ENCODE measurements at places on chromosomes 7 and 10.

GRCh38 chr7:157676001-157676400, 339.2 kb downstream of the DNAJB6 start:
- DNase-seq, result no peak

DNA sequence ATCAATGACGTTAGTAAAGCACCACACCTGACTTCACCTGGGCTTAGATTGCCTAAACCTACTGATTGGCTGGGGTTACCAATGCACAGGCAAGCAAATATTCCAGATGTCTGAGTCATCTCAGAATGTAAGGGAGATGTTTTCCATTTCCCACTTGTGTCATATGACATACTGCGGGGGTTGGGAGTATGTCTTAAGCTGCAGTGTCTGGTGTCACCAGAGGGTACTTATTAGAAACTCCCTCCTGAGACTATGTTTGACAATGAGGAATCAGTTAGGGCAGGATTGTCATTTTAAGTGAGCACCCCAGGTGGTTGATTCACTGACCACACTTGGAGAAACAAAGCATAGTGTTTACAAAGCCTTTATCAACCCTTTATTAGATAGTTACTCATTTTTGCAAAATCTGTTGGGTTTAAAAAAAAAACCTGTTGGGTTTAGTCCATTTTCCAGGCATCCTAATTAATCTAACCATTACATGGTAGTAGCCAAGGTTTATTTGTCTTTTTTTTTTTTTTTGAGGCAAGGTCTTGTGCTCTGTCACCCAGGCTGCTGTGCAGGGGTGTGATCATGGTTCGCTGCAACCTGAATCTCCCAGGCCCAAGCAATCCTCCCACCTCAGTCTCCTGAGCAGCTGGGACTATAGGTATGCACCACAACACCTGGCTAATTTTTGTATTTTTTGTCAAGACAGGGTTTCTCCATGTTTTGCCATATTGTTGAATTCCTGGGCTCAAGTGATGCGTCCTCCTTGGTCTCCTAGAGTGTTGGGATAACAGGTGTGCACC, 72.5 kb downstream of the CDK6 start:
- DNase-seq, result no peak

- DNase-seq, result no peak
Measured at GRCh38 chr7:20407585-20408466, 77.1 kb downstream of the ITGB8 start.

- DNase-seq, result no peak
Measured at GRCh38 chr10:73905256-73906020, 5.5 kb upstream of the PLAU start.

GRCh38 chr7:32093415-32094408, 23.5 kb upstream of the PDE1C start:
- DNase-seq, result no peak

DNA sequence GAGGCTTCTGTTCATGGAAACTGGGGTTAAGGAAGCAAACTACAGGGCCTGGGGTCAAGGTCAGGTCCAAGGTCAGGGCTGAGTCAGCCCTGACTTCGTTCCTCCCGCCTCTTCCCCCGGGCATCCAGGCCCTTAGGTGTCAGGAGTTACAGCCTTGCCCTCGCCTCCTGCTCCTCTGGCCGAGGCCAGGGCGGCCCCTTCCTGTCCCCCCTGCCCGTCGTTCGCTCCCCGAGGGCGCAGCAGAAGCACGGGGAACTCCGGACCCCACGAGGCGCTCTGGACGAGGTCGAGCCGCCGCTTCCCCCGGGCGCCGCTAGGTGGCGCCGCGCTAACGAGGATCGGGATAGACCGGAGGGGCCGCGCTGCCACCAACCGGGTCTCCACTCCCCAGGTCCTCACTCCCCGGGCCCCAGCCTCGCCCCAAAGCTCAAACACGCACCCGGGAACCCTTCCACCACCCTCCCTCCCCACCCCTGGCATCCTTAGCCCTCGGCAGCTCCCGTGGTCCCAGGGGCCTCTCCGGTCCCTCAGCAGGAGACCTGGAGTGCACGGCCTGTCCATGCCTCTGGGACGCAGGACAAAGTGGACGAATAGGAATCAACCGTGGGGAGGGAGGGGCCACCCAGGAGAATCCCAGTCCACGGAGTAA, 59.2 kb upstream of the MYL10 start:
- peak; percentile 91 for DNase-seq

DNA sequence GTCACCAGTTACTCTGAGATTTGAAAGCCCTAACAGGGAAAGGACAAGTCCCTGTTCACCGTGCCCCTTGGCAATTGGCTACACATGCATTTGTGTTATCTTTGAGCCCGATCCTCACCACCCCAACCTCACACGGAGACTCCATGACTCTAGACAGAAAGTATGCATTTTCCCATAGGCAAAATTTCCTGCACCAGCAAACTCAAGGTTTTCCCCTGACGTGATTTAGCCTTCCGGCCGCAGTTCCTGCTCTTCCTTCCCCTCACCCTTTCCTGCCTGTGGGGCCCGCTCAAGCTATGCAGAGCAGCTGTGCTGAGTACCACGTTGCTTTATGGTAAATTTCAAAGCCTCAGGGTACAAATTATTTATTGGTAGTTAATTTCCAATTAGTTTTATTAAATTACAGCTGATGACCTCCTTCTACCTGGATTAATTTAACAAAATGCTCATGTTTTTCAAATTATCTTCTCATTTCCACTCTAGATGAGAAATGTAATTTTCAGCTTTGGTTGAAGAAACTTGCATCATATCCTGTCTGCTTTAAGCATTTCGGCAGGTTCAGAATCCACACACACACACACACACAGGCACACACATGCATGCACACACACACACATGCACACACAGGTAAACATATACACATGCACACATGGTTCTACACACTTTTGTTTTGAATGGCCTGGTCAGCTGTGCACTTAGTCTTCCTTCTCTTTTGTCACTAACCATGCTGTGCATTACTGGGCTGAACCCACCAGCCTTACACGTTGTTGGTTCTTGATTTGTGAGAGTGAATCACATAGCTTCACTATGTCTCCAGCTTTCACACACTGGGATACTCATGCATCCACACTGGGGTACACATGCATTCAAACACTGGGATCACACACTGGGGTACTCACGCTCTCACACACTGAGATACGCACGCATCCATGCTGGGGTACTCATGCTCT, 283.1 kb upstream of the PITRM1 start:
- DNase-seq, result no peak

- DNase-seq, result no peak
Measured at GRCh38 chr7:34453150-34453549, 204.9 kb upstream of the NPSR1 start.

DNA sequence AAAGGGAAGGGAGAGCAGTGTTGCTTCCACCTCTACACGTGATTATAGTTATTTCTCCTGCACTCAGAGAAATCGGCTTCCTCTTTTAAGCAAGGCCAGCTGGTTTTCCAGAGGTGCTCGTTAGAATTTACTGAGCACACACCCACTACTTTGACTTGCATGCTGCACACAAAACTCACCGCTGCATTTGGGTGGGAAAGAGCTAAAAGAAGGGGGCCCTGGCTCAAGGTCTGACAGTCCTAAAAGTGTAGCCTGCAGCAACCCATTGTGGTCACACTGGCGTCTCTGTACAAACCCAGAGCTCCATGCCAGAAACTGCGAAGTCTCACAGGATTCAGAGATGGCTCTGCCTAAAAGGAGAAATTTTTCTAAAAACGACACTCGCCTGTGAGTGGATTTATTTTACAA, 133.7 kb downstream of the SLC25A13 start:
- DNase-seq, result no peak

GRCh38 chr7:146698995-146699610, 582.5 kb downstream of the CNTNAP2 start:
- no peak for DNase-seq

GRCh38 chr10:110487411-110488331, 10.0 kb upstream of the DUSP5 start:
- DNase-seq, result no peak

DNA sequence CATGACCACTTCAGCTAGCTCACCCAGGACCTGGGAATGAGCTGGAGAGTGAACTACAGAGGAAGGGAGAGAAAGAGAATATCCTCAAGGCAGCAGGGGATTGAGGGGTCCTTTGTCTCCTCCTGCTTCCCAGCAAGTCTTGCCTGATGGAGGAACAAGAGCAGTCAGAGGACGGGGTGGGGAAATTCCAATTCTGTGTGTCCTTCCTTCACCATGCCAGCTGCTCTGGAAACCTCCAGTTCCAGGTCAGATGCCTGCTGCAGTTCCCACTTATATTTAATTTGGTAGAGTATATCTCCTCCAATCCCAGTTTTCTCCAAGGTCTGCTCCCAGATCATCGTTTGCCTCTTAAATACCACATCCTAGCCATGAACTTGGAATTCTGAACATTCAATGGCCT, 21.4 kb upstream of the LEP start:
- no peak for DNase-seq

GRCh38 chr7:45885264-45885882, 2.9 kb upstream of the IGFBP1 start:
- no peak for DNase-seq

GRCh38 chr7:102122026-102122425, 164.6 kb upstream of the SH2B2 start:
- DNase-seq, result peak; percentile 71

- DNase-seq, result peak; percentile 53
Measured at GRCh38 chr10:63554657-63555056, 33.5 kb downstream of the REEP3 start.

DNA sequence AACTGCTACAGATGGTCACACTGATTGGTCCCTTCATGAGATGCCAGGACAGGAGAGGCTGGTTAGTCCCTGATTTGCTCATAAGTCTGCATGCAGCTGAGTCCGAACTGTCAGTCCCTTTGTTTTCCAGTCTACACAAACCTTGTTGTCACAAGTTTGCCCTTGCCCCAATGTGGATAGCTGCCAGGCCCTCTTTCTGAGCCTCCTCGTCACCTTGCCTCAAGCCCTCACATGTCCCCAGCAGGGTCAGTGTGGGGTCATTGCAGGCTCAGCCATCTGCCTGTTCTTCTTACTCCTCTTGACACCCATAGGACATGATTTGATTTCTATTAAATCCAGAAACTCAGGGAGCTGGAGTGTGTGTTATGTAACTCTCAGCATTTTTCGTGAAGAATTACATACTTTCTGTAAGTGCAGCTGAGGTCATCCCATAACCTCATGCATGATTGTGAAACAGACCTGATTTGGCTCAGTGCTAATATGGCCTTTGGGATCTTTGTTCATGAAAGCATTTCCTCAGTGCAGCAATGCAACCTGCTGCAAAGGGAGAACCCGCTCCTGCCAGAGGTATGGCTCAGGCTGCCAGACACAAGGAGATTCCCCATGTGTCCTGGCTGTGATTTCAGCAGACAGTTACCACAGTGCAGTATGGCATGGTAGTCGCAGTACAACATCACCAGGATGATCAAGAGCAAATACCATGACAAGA, 70.0 kb upstream of the ZMIZ2 start:
- DNase-seq, result no peak

- DNase-seq, result no peak
Measured at GRCh38 chr7:157523766-157524421, 187.1 kb downstream of the DNAJB6 start.

- DNase-seq, result no peak
Measured at GRCh38 chr10:95499482-95499989, 61.6 kb downstream of the SORBS1 start.

GRCh38 chr7:138091032-138091431, 14.8 kb downstream of the AKR1D1 start:
- DNase-seq, result no peak

Measured in GM13977 (cell line).